ENCODE measurements at places on chromosomes 1 and 21.

- DNase-seq = no peak
Measured at GRCh38 chr1:100313382-100313781, 38.9 kb upstream of the CDC14A start.

- DNase-seq = peak; percentile 61
Measured at GRCh38 chr1:6794164-6794563, 8.9 kb downstream of the CAMTA1 start.

DNA sequence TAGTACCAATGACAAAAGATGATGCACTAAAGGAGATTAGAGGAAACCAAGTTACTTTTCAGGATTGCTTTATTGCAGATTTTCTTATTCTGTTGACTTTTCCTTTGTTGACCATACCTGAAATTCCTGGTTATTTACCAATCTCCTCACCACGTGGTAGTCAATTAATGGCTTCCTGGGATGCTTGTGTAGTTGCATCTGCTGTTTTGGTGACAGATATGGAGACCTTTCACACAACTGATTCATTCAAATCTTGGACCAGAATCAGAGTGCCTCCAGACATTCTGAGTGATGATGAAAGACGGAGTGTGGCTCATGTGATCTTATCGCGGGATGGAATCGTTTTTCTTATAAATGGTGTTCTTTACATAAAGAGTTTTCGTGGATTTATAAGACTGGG lies 91.3 kb downstream of the CATSPERE start:
- DNase-seq = no peak

- no peak for DNase-seq
Measured at GRCh38 chr1:3403388-3404231, 50.9 kb upstream of the ARHGEF16 start.

DNA sequence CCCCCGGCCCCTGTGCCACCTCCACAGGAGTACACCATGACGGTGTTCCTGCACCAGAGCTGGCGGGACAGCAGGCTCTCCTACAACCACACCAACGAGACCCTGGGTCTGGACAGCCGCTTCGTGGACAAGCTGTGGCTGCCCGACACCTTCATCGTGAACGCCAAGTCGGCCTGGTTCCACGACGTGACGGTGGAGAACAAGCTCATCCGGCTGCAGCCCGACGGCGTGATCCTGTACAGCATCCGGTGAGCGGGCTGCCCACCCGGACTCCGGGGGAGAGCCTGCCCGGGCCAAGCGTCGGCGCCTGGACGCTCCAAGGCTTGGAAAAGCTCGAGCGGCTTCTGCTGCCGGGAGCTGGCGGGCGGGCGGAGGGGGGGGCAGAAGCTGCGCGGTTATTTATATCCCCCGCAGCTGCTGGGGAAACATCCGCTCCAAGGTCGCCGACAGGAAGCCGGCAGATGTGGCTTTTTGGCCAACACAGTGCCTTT lies 6.4 kb downstream of the GABRD start:
- peak; percentile 29 for DNase-seq

DNA sequence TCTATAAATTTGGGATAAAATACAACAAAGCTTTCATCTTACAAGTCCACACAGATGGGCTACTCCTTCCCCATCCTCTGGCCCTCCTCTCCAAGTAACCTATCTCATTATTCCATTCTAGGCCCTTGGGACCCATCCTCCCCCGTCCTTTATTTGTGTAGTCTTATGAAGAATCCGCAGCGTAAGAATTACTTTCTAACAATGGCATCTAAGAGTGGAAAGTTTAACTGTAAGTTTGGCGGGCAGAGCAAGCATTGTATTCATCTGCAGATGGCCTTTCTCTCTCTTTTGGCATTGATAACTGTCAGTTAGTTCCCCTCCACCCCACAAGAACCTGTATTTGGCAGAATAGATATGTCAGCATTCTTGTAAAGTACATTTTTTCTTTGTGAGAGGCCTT lies 91.9 kb upstream of the TSPAN2 start:
- DNase-seq = no peak

DNA sequence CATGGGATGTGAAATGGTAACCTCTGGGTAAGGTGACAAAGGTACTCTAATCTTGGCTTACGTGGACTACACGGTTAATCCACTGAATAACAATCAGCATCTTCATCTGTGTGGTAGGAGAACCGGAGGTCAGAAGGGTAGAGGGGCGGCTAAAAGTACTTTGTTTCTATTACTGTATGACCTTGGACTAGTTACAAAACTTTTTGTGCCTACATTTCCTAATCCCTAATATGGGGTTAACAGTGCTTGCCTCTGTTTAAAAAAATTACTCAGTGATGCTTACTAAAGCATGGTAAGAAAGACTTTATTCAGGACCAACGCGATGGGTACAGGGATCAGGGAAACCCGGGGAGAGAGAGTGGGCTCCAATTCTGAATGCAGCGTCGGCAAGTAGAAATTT lies 1.7 kb upstream of the MRPS6 start:
- no peak for DNase-seq

GRCh38 chr1:233440951-233441401 lies 113.5 kb downstream of the MAP3K21 start:
- DNase-seq = no peak

- DNase-seq = no peak
Measured at GRCh38 chr1:74785944-74786343, 53.0 kb downstream of the TYW3 start.

DNA sequence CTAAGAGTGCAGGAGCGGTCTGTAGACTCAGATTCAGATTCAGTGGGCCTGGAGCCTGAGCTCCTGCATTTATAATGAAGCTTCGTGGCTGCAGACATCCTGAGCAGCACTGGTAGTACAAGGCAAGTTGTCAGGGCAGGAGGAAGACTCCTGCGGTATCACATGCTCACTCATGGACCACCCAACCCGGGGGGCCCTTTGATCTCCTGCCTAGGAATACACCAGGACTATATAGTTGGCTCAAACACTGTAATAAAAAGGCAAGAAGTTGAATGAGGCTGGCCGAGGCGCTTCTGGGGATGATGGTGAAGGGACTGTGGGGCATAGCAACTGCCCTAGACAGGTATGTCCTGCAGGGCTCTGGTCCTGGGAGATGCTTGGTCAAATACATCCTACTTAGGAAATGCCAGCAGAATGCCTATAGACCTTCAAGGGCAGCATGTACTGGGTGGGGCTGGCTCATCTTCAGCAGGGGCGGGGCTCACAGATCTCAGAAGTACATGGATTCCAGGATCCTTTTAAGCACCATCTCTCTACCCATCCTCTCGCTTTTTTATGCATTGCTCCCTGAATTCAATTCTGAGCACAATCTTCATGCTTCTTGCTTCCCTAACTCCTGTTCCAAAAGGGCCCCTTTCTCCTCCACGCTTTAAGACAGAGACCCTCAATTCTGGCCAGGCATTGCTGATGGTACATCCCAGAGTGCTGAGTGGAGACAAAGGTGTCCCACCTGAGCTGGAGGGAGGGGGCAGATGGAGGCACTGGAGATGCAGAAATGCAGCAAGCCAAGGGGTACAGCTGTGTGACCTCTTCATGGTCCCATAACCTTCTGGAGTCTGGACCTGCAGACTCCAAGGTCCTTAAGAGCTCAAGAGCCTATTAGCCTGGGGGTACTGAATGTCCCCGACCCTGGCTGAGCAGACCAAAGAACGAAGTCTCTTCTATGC lies 2.1 kb upstream of the RAP1GAP start:
- DNase-seq = no peak

DNA sequence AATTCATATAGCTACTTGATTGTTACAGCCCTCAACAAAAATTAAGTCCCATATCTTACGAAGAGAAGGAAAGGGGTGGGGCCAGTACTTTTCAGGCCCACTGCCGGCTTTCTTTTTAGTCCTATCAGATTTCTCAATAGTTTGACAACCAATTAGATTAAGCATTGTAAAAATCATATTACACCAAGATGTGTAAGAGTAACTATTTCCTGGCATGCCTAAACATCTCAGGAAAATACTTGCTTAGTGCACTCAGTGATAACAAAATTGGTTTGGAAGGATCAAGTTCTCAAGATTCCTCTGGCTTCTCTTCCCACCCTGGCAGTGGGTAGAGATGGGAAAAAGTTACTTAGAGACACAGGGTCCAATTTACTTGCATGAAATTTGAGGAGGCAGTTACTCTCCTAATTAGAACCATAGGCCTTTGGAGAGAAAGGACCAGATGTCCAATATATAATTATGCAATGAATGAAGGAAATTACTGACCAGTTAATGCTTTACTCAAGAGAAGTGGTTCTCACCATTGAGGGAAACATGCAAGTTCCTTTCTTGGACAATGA lies 30.1 kb downstream of the STPG1 start:
- DNase-seq = no peak

GRCh38 chr1:119815361-119815760 lies 4.1 kb upstream of the REG4 start:
- no peak for DNase-seq

GRCh38 chr1:177928194-177928593 lies 41.7 kb downstream of the SEC16B start:
- DNase-seq = no peak

DNA sequence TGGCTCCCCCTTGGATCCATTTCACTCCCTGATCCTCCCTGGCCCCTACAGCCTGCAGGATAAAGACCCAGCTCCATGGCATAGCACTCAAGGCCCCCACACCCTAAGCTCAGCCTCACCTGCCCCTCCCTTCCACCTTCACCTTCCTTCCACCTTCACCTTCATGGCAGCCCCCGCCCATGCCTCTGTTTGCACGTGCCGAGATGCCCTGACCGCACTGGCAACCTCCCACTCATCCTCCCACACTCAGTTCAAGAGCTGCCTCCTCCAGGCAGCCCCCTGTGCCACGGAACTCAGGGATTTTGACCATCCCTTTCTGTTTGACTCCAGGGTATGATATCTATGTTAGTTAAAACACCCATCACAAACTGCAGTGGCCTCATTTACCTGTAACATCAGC lies 109.8 kb downstream of the RAVER2 start:
- no peak for DNase-seq

DNA sequence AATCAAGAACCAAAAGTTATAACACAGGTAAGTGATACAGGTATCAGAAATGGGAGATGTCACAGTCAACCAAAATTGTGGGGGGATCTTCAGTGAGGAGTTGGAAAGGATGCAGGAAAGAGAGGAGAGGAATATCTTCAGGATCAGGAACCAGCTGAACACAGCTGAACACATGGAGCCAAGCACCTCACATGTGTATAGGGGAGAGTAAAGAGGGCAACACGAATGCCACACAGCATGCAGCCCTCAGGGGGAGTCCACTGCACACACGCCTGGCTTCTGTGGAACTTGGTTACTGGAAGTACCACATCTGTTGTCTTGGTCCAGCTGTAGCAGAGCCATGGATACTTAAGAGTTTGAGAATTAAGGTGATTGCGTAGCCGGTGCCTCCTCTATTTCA lies 218.8 kb downstream of the RGS7 start:
- no peak for DNase-seq

GRCh38 chr1:6071219-6071618 lies 25.5 kb downstream of the KCNAB2 start:
- DNase-seq = no peak

DNA sequence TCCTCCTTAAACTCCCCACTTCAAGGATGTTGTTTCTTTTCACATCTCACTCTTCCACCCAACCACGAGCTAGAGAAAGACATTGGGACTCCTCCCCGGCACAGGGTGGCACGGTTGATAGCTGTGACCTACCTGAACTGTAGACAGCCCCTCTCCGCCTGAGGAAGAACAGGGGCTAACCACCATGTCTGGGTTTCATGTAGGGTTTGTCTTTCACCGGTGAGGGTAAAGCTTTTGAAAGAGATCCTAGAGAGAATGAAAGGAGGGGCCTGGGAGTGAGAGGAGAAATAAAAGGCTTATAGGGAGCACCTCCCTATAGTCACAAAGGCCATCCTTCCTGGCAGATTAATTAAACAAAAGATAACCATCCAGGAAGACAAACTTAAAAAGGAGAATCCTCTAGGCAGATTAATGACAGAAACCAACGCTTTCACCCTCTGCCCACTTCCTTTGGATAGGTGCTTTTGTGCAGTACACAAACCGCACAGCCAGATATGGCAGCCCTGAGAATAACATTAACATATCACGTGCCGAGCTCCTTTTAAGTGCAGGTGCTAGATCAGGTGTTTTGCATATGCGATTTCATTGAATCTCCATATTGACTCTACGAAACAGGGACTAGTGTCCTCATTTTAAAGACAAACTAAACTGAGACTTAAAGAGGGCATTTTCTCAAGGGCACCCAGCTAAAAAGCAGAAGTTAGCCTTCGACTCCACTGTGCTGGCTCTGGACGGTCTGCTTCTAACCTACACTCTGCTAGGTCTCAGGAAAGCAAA lies 178.1 kb upstream of the RUNX1 start:
- DNase-seq = peak; percentile 73

DNA sequence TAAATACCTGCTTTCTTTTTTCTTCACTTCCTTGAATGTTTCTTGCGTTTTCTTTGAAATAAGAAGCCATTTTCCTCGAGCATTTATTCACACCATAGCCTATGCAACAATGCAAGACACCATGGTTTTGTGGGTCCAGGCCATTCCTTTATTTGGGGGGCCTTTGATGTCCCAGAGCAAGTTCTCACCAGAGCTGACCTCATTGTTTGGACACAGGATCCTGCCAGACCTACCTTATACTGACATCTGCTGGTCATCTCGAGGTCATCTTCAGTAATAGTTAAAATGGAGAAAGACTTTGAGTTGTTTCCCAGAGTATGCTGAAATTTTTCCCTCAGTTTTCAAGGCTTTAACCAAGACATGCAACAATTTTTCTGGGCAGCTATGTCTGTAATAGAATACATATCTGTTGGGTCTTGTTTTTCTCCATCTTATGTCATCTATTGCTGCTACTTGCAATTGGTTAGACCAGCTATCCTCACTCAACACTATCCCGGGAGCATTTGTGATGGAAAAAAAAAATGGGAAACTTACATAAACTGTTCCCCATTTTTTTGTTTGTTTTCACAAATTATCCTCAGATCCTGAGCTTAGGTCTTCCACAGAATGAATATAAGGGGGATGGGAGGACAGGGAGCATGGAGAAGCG lies 34.0 kb upstream of the BACE2 start:
- no peak for DNase-seq

- no peak for DNase-seq
Measured at GRCh38 chr1:236228411-236228810, 53.3 kb downstream of the ERO1B start.

GRCh38 chr1:226494092-226494609 lies 54.4 kb upstream of the STUM start:
- DNase-seq = no peak

DNA sequence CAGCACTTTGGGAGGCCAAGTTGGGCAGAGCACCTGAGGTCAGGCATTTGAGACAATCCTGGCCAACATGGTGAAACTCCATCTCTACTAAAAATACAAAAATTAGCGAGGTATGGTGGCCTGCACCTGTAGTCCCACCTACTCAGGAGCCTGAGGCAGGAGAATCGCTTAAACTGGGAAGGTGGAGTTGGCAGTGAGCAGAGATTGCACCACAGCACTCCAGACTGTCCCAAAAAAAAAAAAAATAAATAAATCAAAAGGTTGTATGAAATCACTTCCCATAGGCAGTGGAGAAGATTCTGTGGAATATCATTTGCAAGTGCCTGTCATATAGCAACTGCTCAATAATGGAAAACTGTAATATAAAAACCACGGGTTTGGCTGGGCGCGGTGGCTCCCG lies 65.1 kb upstream of the SERBP1 start:
- DNase-seq = no peak

GRCh38 chr1:50080904-50081586 lies 27.7 kb upstream of the ELAVL4 start:
- peak; percentile 2 for DNase-seq

GRCh38 chr21:43929217-43929971 lies 64.4 kb downstream of the AGPAT3 start:
- no peak for DNase-seq
